Common myeloid progenitor, CD34-positive (primary cell): ENCODE measurements at places on chromosomes 7 and 10.

- DNase-seq, result no peak
These were observed 199.7 kb upstream of the LRRN3 start for GRCh38 chr7:110891197-110891596.

- no peak for DNase-seq
These were observed 11.1 kb downstream of the UNC5B start for GRCh38 chr10:71223347-71224058.

- DNase-seq, result no peak
These were observed 38.0 kb upstream of the PIP4K2A start for GRCh38 chr10:22752272-22752889.

DNA sequence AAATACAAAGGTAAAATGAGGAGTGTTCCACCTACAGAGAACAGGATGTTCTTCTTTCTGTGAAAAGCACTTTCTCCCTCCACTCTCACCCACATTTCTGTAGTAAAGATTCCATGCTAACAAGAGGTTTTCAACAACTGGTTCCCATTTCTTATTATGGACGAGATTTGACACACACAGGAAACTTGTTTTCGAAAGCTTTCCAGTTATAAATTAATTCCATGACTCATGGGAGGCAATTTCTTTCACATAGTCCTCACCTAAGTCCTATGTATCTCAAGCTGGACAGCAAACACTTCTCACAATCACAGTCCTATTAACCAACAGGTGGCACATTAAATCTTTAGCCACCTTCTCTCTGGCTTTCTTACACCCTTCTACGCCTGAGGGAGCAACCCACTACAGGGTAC is 24.5 kb downstream of the RAPGEF5 start:
- DNase-seq, result no peak

DNA sequence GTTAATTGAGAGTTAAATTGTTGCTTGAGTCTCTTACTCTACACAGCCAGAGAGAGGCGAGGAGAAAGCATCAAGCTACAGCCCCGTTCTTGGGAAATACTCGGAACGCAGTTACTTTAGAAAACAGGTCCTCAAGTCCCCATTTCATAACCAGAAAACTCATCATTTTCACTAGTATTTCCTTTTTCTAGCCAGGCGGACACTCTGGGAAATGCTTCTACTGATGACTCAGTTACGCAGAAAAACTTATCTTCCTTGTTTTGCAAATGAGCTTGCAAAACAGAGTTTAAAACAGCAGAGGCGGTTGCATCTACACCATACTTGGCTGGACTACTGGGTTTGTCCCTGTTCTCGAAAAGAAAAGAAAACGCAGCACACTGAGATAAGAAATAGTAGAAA is 111.4 kb upstream of the FGFR2 start:
- no peak for DNase-seq

GRCh38 chr10:20955355-20955893 is 58.3 kb upstream of the NEBL start:
- no peak for DNase-seq

- no peak for DNase-seq
These were observed 219.6 kb downstream of the KCNMA1 start for GRCh38 chr10:77417806-77418640.

- DNase-seq, result no peak
These were observed 136.2 kb upstream of the KCNMA1 start for GRCh38 chr10:77773631-77774426.

- no peak for DNase-seq
These were observed 241.4 kb upstream of the ZNF32 start for GRCh38 chr10:43890124-43890523.

DNA sequence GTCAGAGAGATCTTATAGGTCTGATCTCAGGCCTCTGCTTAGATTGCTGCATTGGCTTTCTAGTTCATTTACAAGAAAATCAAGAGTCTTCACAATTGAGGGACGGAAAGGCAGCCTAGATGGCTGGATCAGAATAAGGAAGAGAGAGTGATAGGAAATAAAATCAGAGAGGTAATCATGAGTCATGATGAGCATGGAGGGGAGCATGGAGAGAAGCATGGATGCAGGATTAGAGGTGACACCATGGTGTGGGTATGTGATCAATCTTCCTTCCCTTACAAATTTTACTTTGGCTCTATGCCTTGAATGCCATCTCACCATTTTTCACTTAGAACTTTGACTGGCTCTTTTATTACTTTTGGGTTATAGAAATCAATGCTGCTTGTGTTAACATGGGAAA is 1.4 kb downstream of the BCCIP start:
- no peak for DNase-seq

DNA sequence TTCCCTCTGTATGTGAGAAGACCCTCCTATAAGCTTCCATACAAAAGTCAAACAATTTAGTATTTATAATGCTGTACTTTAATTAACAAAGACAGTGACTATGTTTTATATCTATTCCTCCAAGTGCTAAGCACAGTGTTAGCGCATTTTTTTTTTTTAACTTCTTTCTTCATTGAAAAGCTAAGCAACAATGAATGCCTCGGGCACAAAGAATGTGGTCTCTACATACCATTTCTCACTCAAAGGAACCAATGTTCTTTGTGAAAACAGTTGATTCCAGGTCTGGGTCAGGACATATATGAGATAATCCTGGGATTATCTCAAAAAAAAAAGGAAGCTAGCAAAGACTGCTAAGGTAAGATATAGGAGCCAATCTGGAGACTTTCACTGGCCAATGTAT is 26.2 kb upstream of the REEP3 start:
- no peak for DNase-seq

DNA sequence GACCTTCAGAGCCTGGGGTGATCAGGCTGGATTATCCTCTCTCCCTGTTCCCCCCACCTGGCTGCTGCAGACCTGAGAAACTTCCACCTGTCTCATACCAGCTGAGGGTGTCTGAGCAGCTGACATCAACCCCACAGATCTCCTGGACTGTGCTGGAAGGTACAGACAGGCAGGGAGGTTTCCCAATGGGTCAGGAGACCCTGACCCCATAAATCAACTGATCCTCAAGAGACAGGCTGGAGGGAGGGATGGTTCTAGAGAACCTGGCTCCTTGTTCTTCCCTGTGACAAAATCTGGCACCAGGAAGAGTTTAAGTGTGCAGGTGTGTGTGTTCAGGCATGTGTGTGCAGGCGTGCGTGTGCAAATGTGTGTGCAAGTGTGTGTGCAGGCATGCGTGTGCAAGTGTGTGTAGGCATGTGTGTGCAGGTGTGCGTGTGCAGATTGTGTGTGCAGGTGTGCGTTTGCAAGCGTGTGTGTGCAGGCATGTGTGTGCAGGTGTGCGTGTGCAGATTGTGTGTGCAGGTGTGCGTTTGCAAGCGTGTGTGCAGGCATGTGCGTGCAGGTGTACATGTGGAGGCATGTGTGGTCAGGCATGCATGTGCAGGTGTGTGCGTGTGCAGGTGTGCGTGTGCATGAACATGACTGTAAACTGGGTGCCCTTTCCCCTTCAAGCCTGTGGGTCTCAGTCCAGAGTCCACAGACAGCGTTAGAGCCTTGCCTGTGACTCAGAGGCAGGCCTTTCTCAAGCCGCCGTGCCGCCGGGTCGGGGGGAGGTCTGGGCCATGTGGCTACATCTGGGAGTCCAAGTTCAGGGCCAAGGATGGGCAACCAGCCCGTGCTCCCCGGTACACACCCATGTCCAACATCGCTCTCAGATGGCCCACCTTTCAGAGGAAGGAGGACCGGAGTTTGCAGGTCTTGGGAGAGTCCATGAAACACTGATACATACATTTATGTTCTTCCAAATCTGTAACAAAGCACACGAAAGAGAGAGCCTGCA is 50.1 kb upstream of the ELN start:
- DNase-seq, result peak; percentile 49

DNA sequence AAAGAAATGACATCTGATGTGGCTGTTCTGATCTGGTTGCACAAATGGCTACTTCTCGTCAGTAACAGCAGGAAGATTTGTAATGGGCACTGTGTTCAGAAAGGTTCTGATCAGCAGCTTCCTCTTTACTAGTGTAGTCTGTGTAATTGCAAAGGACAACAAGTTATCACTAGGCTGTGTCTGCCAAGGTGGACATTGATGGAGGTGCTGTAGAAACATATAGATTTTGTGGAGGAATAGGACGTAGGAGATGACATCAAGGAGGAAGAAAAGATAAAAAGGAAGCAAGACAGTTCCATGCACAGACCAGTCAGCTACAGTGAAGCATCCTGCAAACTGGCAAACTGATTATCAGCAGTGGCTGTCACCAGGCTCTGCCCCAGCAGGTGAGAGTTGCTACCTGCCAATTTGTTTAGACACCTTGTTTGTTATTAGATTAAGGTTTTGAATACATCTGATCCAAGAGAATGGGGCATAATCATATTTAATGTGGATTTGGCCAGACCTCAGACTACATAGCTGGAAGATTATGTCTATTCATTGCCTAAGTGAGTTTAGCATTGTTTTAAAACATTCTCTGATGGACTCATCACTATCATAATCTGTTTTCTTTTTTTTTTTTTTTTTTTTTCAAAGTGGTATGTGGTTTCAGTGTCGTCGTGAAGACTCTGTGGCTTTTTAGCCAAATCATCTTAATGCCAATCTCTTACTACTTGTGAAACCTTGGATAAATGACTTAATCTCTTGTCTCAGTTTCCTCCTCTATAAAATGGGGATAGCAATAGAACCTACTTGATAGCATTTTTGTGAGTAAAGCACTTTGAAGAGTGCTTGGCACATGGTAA is 417.9 kb upstream of the LRGUK start:
- DNase-seq, result peak; percentile 4

GRCh38 chr10:77037735-77038403 is 599.7 kb downstream of the KCNMA1 start:
- no peak for DNase-seq

GRCh38 chr7:95089414-95090315 is 182.3 kb downstream of the PPP1R9A start:
- no peak for DNase-seq

DNA sequence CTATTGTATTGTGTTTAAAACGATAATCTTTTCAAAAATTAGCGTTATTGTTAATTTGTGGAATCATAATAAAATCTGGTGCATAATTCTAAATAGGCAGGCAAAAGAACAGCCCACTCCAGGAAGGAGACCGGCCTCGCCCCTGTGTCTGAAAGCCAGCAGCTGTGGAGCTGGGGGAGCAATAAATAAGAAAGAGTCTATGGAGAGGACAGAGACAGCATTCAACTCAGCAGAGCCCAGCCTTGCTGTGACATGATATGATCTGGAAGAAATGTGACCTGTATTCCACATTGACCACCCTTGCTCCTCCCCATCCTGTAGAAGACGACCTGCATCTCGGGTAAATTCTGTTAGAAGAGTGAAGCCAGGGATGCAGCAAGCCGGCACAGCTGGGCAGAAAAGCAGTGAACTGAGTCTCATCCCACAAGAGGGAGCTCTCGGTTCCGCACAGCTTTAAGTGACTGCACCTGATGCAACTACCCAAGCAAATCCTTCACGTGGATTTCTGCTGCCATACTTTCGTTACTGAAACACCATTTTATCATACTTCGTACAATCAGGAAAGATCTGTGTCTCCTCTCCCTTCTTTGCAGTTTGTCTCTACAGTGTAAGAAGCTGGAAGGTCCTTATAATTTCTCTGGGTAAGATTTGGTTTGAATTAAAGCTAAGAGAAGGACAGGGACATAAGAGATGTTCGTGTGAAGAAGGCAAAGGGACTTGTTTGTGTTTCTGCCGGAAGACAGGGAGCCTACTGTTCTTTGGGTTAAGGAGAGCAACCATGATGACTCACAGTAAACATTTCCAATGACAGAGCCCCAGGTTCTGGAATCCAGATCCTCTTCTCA is 427.1 kb downstream of the GPAM start:
- DNase-seq, result no peak

DNA sequence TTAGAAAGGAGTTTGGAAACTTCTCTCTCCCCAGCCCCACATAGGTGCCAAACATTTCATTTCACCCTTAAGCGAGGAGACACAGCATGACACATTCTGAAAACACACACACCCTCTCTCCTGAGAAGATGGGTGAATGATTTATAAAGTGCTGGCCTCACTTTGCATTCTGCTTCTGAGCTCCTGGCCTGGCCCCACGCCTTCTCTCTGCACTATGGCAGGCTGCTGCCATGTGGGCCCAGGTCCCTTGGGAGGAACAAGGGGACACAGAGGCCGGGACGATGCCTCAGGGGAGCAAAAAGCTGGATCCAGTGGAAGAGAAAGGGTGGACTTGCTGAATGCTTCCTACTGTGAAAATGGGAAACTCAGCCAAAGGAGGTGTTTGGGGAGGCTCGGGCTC is 56.0 kb downstream of the CPXM2 start:
- no peak for DNase-seq

DNA sequence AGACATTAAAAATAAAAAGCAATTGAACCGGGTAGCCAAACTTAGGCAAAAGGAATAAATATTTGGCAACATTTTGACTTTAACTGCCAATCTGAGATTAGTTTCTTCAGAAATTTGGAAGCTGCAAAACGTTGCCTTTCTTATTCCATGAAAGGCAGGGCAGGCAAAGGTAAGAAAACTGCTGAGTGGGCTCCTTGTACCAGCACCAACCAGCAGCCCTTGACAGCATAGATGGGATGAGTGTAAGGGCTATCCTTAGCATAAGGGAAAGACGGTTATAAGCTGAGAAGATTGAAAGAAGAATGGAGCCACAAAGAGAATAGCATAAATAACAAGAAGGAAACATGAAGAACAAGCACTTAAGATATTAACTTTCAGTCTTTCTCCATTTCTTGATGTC is 28.6 kb downstream of the AP3M1 start:
- no peak for DNase-seq

- no peak for DNase-seq
These were observed 15.1 kb downstream of the GPR146 start for GRCh38 chr7:1059200-1060091.

- no peak for DNase-seq
These were observed 97.3 kb downstream of the MYO3A start for GRCh38 chr10:26031300-26031699.

- no peak for DNase-seq
These were observed 24.3 kb upstream of the LAMB1 start for GRCh38 chr7:108027239-108027638.

- peak; percentile 25 for DNase-seq
These were observed 562.6 kb upstream of the GALNT17 start for GRCh38 chr7:70569335-70569819.

DNA sequence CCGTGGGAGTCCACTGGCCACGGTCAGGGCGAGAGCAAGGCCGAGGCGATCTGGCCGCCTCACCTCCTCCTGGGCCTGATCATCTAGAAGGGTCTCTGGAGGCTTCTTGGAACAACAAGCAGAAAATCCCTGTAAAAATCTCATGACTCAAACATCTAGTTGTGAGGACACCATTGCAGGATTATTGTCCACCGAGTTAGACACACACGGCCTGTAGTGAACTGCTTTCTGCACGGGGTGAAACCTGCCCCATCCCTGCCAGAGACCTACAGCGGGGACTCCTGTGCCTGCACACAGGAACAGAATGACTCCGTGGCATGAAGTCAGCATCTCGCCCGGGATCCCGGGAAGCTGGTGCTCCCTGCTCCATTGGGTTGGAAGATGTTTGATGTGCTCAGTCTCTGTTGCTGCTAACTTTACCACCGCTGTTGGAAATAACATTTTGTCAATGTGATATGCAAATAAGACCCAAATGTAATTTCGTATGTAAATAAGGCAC is 267.0 kb upstream of the TCERG1L start:
- DNase-seq, result no peak

GRCh38 chr7:69996121-69996520 is 397.8 kb downstream of the AUTS2 start:
- no peak for DNase-seq

GRCh38 chr10:90288391-90288933 is 569.4 kb downstream of the HTR7 start:
- DNase-seq, result no peak

GRCh38 chr7:158549176-158549615 is 38.4 kb downstream of the PTPRN2 start:
- no peak for DNase-seq

GRCh38 chr10:79184145-79184625 is 115.4 kb downstream of the ZMIZ1 start:
- DNase-seq, result no peak
